Thoracic aorta (tissue), 2 donors: ENCODE measurements at places on chromosomes 16 and 17. TPM values are rescaled to one million over a fixed set of nuclear protein-coding genes. Genes with fewer than 3 reads are reported as not detected.

GRCh38 chr16:87586201-87586782 is 16.0 kb upstream of the JPH3 start:
- no peak for DNase-seq

- no peak for DNase-seq
Observed at GRCh38 chr16:52929478-52930400, 123.0 kb downstream of the CHD9NB start.

DNA sequence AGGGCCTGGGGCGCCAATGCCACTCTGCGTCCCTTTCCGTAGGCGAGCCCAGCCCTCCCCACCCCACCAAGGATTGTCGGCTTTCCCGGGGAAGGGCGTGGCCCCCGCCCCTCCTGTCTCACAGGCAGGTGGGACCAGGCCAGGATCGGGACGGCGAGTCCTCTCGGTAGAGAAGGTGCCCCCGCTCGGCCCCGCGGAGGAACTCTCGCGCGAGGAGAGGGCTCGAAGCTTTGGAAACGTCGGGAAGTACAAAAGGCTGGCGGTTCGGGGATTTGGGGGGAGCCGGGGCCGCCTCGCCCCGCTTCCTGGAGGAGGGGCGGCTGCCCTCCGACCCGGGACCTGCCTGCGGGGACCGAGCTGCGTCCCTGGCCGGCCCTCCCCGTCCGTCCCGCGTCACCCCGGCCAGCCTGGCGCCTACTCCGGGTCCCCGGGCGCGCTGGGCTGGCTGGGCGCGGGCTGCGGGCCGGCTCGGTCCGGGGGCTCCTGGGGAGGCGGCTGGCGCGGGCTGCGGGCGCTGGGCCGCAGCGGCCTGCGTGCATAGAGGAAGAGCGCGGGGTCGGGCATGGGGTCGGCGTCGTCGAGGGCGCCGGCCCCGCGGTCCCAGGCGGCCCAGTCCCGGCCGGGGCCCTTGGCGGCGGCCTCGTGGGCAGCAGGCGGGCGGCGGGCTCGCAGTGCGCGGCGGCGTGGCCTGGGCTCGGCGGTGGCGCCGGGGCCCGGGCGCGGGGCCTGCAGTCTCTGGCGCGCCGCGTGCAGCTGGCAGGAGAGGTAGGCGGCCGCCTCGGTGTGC is 12.6 kb upstream of the CLUH start:
- DNase-seq = no peak

- no peak for DNase-seq
Observed at GRCh38 chr16:75868636-75869632, 142.6 kb upstream of the CPHXL start.

- no peak for DNase-seq
Observed at GRCh38 chr17:67353929-67354574, 12.3 kb downstream of the PSMD12 start.

DNA sequence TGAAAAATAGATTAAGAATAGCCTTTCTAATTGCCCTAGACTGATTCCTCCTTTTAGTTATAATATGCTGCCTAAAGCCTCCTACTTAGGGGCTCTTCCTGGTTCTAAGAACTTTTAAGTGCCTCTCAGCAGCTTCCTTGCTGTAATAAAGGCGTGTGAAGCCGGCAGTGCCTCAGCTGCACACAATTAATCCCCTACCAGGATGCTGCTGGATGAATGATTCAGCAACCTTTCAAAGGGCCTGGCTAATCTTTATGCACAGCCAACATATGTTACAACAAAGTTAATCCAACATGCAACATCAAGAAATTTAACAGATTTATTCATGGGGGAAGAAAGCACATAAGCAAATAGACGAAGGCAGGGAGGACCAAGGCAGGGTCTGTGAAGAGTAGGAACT is 145.2 kb downstream of the PMP22 start:
- no peak for DNase-seq

GRCh38 chr17:32772453-32773025 is 104.4 kb downstream of the MYO1D start:
- DNase-seq = no peak

The CTRB1 gene
- total RNA-seq = 4.9 TPM

The TP53TG3 gene
- total RNA-seq = not detected

The MT4 gene
- total RNA-seq = not detected

The RAB26 gene
- not detected for total RNA-seq

The P2RX5 gene
- total RNA-seq = 2.3 TPM

The DYNLRB2 gene
- total RNA-seq = not detected

The TMEM114 gene
- not detected for total RNA-seq
